ENCODE measurements at places on chromosomes 3 and 15. TPM values are rescaled to one million over a fixed set of nuclear protein-coding genes. Genes with fewer than 3 reads are reported as not detected.

SNX22 gene
- 1.8 TPM for polyA plus RNA-seq

- no peak for DNase-seq
These were observed 3.7 kb upstream of the TMED3 start for GRCh38 chr15:79307251-79307650.

DNA sequence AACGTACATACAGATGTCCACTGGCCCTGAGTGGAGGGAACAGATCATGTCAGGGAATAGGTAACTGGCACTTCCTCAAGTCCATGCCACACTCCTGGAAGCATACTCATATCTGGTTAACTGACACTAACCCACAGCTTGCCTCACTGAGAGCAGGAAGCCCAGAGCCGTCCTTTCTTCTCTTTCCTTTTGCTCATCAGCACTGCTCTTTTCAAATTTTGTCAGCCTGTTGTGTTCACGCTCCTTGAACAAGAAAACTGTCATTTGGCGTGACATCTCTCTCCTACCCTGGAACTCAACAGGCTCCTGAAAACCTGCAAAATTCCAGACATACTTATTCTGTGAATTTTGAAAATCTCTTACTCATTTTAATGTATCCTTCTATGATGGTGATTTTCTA is 360.2 kb downstream of the MAGI1 start:
- no peak for DNase-seq

- peak; percentile 94 for DNase-seq
These were observed at the start of gene ANXA2 for GRCh38 chr15:60397772-60398445. Gene ANXA2 (minus strand): TSS chr15:60397986. CDS start chr15:60386075, 11,911 bp downstream.

GRCh38 chr15:58742022-58742813 is 7.3 kb downstream of the ADAM10 start:
- DNase-seq = peak; percentile 44

DNA sequence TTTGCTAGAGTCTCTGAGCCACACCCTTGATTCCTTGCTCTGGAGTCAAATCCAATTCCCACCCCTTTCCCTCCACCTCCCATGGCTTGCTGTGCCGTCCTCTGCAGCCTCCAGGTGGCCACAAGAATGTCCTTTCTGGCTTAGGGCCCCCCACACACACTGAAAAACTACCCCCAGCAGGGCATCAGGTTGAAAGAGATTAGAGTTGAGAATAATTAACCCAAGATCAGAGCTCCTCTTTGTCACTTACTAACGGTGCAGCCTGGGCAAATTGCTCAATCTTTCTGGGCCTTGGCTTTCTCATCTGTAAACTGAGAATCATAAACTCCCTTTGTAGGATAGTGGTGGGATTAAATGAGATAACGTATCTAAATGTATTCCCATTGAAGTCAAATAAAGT is 78.5 kb downstream of the MRPL46 start:
- DNase-seq = no peak
